ENCODE measurements at places on chromosomes 1 and 21.

DNA sequence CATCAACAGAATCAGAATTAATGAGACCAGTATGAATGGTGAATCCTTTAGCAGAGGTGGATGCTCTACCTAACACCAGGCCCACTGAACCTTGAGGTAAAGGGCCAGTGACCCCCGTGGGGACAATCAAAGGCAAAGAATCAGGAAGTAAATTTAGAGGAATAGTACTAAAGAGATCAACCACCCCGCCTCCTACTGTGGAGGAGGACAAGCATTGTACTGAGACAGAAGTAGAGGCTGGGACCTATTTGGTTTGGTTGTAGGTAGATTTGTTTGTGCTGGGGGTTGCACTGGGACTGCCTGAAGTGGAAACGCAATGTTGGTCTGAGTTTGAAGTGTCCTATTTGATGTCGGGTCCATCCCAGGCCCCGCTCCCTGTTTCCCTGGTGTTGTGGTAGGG is 9.5 kb downstream of the CD48 start:
- DNase-seq: no peak

GRCh38 chr1:214538496-214538895 is 12.9 kb downstream of the PTPN14 start:
- DNase-seq: no peak

DNA sequence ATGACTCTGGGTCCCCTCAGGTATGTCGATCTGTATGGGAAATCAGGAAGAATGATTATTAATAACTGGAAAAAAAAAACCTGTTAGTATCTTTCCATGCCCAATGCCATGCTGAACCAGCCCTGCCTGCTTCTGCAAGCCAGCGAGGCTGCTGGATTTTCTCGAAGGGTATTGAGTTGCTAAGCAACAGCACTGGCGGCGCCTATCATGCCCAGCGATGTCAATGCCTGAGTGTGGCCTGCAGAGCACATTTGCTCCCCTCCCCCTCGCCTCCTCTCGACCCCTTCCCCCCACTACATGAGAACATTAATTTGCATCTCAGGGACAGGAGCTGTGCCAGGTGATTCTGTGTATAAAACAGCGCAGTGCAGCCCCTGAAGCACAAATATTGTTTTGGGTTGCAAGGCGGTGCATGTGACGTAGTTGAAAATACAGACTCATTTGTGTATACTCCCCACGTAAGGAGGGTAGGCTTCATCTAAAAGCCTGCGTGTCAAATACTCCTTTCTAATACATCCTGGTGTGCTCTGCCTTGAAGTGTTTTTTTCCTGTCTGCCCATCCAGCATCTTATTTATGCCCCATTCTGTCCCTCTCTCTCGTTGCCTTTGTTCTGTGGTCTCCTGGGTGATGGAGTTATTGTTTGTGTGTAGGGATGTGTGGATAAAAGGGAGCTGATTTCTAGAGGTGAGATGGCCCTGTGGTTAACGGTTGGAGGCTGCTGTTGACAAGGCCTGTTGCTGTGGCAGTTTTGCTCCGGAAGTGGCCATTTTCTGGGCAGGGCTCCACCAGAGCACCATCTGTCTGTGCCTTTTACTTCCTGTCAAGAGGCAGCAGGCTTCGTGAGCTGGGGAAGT is 32.7 kb upstream of the ATP5PO start:
- peak; percentile 76 for DNase-seq

- no peak for DNase-seq
Measured at GRCh38 chr1:39370602-39371001, 120.8 kb upstream of the BMP8A start.

DNA sequence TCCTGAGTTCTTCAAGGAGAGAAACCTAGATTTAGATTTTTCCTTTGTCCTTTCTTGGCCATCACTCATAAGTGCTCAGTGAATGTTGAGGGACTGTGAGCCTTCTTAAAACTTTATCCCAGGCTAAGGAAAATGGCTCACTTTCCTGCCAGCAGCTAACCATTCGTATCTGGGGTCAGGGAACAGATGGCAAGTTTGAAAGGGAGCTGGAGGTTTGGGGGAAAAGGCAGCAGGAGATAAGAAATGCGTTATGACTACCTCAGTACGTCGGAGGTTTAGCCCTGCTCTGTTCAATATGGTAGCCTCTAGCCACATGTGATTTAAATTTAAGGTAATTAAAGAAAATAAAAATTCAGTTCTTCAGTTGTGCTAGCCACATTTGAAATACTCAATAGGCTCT is 13.3 kb downstream of the RRP15 start:
- no peak for DNase-seq

GRCh38 chr1:85628791-85629531 is 48.4 kb downstream of the CCN1 start:
- DNase-seq: no peak

GRCh38 chr1:17531682-17532487 is 7.6 kb upstream of the ARHGEF10L start:
- DNase-seq: no peak

DNA sequence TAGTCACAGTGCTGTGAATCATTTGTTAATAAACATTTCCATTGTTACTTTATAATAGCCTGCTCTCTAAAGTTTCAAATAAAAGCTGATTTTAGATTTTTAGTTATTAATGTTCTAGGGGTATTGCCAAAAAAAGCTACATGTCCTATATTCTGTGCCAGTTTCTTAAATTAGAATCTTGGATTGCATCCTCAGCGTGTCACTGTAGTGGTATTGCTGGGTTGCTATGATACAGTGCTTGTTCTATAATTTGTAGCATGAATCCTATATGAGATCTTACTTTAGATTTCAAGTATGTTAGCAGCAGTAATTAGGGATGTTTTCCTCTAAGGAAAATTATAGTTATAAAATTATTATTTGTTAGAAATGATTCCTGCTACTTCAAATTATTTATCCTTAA is 16.4 kb downstream of the PPP2R5A start:
- no peak for DNase-seq

DNA sequence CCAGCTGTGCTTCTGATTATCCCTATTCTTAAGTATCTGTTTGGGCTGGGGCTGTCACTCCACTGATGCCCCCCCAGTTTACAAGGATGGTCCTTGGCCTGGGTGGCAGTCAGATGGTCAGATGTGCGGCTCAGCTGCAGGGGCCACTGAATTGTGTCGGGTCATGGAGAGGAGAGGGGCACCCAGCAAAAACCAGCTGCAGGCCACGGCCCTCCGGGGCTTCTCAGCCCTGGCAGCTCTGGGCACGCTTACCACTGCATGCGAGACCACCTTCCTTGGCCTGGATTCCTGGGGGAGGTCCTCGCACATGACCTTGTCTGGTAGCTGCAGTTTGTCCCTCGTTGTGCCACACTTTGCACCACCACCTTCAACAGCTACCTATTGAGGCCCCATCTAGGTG is 164.9 kb upstream of the TMEM51 start:
- no peak for DNase-seq

DNA sequence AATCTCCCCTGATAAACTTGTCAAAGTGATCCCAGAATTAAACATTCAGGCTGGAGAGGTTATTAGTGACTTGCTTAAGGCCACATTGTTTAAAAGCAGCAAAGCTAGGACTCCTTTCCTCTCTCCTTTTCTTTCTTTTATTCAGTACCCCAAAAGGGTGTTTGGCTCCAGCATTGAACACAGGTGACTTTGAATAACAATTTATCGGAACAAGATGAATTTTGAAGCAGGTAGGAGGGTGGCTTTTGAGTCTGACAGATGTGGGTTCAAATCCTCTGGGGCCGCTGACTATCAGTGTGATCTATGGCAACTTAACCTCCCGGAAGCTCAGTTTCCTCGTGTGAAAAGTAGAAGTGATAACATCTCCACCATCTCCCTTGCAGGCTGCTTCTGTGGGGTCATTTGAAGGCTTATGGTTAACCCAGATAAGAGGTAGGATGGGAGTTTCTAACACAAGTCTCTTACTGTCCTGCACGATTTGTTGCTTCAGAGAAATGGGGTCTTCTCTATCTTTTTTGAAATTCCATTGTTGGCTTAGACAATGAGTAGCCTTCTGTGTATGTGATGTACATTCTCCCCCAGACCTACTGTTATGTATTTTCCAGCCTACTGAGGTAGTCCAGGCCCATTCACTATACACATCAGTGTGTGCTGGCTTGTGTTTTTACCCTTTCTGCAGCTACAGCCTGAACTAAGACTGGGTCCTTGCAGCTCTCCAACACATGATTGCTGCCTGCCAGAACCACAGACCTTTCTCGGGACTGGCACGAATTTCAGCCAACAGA is 29.0 kb downstream of the JUN start:
- DNase-seq: no peak

GRCh38 chr1:234324821-234325220 is 48.4 kb upstream of the COA6 start:
- DNase-seq: peak; percentile 25

GRCh38 chr1:157085421-157085820 is 14.2 kb downstream of the ETV3L start:
- DNase-seq: no peak

DNA sequence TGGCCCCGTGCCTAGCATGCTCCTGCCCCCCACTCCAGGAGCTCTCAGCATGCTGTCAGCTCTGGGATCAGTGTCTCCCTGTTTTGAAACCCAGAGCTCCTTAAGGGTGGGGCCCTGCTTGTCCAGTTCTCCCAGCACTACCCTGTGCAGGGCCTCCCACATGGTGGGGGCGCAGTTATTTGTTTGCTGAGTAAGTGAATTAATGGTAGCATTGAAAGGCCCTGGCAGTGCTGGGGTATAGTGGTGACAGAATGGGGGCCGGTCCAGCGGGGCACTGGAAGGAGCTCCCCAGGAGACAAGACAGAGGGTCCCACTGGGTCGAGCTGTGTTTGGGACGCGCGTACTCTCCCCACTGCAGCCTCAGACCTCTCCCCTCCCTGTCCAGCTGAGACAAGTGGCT is 99.9 kb downstream of the NPHP4 start:
- no peak for DNase-seq

DNA sequence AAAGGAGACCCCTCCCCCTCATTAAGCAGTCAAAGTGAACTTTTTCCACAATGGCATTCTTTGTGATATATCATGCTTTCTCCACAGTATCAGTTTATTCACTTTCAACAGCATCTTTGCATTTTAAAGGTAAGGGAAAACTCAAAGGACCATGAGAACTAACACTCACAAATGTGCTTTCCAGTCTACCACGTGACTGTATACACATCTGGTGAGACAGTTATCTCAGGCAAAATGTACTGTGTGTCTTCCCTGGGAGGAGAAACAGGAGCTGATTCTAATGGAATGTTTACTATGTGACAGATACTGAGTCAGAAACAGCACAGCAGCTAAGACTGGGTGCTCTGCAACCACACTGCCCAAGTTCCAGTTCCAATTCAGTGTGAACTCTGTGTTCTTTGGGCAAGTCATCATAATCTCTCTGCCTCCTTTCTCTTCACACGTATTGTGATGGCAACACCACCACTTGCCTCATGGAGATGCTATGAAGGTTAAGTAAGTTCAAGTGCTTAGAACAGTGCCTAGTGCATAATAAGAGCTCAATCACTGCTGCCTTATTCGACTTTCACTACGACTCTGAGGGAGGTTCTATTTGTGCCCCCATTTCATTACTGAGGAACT is 79.0 kb downstream of the SLC45A1 start:
- no peak for DNase-seq

- DNase-seq: peak; percentile 55
Measured at GRCh38 chr1:153536012-153536670, 350 bp upstream of the S100A6 start.

- DNase-seq: no peak
Measured at GRCh38 chr1:179630719-179631118, 39.1 kb downstream of the TDRD5 start.

- no peak for DNase-seq
Measured at GRCh38 chr21:41008974-41009373, 159.0 kb upstream of the BACE2 start.

GRCh38 chr1:59057796-59058195 is 239.1 kb upstream of the FGGY start:
- no peak for DNase-seq

GRCh38 chr1:233326811-233327650 is 493 bp upstream of the MAP3K21 start:
- peak; percentile 97 for DNase-seq

GRCh38 chr21:43321611-43322010 is 105.3 kb downstream of the SIK1 start:
- DNase-seq: no peak

GRCh38 chr1:116485976-116486375 is 84.8 kb downstream of the CD58 start:
- no peak for DNase-seq

DNA sequence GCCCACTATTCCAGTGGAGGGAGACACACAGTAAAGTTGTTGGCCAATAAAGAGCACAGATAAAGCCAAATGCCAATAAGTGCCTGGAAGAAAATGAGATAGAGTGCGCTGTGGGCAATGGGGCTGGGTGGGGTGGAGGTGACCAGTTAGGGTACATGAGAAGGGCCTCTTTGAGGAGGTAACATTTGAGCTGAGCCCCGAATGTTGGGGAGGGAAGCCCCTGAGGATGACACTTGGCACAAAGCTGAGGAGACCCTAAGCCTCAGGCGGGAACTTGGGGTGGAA is 979 bp downstream of the S100A9 start:
- DNase-seq: no peak

GRCh38 chr21:23578027-23578426 is 2029.3 kb downstream of the MRPL39 start:
- no peak for DNase-seq

DNA sequence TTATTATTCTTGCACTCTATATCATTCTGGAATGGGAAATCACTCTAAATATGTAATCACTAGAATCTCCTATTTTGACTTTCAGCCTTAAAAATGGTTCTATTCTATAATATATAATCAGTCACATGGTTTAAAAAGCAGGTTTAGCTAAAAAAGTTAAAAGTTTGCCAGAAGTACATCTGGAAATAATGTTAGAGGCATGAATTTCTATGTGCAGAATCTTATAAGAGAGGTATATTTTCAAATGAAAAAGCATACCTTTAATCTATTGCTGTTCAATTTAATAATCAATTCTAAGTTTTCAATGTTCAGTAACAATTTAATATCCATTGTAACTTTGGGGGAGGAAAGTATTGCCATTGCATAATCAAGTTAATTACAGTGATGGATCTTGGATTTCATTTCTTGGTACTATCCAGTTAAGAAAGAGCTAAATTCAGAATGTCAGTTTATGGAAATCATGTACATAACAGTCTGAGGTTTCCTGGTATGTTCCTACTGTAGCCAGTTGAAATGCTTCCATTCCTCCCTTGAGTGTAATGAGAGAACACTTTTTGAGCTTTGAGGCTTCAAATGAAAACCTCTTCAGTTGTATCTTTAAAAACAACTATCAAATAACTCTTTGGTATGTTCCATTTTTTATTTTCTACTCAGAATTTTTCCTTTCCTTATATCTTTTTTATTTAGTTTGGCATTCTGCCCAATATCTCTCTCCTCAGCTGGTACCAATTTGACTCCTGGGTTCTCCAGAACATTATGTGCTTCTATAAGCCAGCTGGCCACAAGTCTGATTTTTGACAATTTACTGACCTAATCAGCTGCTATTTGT is 175.7 kb upstream of the COL11A1 start:
- no peak for DNase-seq

GRCh38 chr1:39689635-39690034 is 1.6 kb downstream of the HPCAL4 start:
- no peak for DNase-seq

GRCh38 chr1:2374252-2375155 is 16.9 kb downstream of the MORN1 start:
- no peak for DNase-seq

- DNase-seq: no peak
Measured at GRCh38 chr1:115184951-115185331, 95.6 kb upstream of the TSPAN2 start.
